ENCODE measurements at places on chromosomes 2 and 18.

DNA sequence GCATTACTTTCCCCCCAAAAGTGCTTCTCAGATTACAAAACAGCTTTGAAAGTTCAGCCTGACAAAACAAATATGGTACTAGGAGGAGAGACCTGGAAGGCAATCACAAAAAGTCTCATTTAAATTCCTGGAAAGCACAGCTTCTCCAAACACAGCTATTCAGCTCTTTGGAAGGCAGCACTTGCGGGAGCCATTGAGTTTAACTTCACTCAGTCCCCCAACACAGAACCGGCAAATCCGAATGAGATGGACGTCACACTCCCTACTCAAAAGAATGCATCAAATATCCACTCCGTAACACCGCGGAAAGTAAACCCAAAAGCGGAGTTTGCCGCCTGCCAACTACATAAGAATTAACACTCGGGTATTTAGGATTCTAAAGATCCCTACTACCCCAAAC is 638 bp downstream of the ST6GAL2 start:
- no peak for DNase-seq

DNA sequence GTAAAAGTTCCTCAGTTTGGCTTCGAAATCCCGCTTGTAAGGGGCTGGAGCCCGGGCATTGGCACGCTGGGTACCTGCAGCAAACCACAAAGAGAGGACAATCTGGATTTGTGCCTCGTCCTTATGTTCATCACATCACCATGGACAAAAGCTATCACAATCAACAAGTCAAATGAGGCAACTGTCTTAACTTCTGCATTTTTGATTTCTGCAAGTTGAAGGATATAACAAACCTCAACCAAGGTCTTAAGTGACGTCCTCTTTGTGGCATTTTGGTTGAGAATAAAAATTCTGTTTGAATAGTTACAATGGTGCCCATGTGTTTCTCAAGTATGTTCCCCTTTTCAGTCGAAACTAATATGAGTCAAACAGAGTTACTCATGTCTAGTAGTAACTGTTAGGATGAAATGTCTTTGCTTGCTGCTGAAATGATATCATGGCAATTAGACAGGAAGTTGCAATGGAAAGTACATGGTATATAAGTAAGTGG is 70.8 kb upstream of the STK17B start:
- DNase-seq: peak; percentile 21

GRCh38 chr18:79600596-79600995 is 79.0 kb upstream of the CTDP1 start:
- DNase-seq: no peak

DNA sequence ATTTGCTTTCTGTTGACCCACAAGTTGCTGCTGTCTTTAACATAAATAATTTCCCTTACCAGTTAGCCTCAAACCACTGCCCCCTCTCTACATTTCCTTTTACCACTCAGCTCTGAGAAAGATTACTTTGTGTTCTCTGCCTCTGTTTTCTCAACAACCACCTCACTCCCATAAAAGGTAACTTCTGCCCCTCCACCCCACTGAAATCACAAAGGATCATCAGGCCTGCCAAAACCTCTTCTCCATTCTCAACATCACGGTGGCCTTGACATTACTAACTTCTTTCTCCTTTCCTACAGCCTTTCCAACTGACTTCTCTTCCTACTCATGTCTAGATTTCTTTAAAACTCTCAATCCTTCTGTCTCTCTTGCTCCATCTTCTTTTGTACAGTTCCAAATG is 10.1 kb downstream of the ACADL start:
- no peak for DNase-seq

All from fibroblast of the aortic adventitia (primary cell).